ENCODE measurements at places on chromosomes 4 and X.

- no peak for DNase-seq
These were observed 346.8 kb upstream of the TECRL start for GRCh38 chr4:64756016-64756415.

DNA sequence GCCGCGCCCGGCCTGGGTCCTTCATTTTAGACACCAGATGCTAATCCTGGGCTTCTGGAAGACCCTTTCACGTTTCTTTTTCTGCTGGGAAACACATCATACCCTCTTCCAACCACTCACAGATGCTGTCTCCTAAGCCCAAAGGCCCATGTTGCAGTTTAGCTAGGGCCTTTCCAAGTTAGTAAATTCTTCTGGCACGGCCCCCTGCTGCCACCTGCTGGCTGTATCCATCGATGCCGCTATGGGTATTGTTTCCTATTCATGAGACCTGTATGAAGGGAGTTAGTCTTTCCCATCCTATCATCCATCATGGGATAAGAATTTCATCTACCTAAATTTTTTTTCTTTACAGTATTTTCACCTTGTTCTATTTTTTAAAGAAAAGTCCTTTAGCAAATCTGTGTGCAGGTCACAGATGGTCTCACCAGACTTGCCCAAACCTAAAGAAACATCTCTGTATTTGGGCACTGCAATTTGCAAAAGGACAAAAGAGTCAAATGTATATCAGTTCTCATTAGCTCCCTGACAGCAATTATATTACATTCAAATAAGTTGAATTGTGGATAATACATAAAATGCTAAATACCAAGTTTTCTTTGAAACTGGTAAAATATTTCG, 37.8 kb upstream of the SLC9A7 start:
- peak; percentile 91 for DNase-seq

GRCh38 chr4:150345207-150345744, 236.7 kb upstream of the MAB21L2 start:
- DNase-seq: no peak

GRCh38 chr4:79334783-79335182, 8.9 kb upstream of the NAA11 start:
- no peak for DNase-seq

DNA sequence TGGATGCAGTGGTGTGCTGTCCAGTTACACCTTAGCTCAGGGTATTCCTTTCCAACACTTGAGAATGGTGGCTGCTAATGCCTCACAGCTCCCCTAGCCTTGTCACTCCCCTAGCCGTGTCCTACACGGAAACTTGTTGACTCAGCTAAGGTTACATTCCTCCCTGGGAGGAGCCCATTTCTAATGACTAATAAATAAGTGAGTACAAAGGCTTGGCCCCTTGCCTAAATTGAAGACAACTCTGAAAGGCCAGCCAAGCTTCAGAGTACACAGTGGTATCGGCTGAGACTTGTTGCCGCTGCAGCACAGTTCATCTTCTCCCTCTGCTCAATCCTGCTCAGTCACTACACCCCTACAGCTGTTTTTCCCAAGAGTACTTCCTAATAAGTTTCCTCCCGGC, 21.2 kb upstream of the SLC25A31 start:
- peak; percentile 20 for DNase-seq

GRCh38 chr4:156505341-156505955, 466.2 kb downstream of the PDGFC start:
- DNase-seq: peak; percentile 83

DNA sequence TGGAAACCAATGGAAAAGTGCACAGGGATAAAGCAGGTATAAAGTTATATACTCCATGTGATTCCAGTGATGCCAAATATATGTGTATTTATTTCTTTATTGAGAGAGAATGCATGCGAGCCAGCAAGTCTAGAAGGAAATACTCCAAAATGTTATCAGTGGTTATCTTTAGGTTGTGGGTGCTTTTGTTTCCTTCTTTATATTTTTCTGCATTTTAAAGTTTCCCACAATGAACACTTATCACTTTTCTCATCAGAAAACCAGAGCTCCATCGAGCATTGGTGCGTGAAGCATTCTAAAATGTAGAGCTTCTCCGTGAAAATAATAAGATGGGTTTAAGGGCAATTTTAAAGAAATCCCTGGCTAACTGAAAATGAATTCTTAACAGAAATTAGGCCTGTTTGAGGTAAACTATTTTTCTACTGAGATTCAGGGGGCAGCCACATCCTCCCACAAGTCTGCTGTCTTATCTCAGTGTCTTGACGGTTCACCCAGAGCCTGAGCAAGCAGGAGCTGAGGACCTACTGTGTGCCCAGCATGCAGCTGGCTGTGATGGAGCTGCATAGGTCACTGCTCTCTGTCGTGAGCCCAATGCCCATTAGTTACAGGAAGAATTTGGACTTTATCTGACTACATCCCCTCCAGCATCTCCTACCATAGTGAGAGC, 18.7 kb upstream of the CD40LG start:
- DNase-seq: no peak

DNA sequence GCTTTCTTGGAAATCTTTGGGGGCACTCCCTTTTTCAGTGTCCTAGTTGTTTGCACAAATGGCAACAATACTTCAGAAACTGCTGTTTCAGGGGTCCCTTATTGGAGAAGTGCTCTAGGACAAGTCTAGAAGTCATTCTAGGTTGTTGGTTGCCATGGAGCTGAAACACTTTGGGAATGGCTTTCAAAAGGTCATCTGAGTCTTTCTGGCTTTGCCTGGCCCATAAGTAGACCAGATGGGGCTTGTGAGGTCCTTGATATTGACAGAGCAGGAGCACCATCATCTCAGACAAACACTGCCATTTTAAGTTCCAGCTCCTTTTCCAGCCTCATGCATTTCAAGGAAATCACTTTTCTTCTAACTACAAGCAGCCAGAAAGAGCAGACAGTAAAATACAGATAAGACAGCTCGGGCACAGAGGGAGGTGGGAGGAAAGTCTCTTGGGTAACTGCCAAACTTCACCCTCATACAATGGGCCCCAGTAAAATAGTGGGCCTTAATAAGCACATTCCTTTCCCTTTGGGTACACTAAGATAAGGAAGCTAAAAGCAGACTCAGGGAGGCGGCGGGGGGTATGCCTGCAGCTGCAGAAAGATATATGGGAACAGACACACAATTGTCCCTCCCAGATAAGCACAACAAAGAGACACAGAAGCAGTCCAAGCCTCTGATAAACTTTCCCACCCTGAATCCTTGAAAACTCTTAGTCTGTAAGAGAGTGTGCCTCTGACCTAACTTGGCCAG, 8.5 kb upstream of the NXF3 start:
- peak; percentile 62 for DNase-seq

DNA sequence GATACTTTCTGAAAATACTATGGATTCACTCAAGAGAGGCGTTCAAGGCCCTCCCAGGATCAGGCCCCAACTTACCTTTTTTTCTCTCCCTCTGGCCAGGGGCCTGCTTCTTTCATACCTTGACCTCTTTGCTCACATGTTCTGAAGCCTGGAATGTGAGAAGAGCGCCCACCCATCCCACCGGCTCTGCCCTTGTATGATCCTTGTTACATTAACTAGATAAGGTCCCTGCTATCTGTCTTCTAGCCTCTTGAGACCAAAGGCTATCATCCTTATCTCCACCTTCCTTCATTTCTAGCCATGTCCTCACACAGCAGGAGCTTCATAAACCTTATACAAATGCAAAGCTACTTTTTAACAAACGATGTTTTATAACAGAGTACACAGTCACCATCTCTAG, 45.9 kb downstream of the PROM1 start:
- peak; percentile 26 for DNase-seq

DNA sequence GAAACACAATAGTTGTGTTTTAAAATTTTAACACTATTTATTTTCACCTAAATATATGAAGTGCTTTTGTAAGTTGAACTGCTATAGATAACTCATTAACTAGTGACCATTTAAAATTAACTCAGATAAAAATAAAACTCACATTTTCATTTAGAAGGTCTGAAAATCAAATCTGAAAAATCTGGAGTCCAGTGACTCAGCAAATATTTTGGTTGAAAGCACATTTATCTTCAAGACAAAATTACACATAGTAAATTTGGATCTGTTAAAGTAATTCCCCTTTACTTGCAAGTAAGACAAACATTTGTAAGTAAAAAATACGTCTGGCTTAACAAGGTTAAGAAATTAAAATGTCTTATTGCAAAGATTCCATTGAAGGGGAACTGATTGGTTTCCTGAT, 589.1 kb downstream of the TRIML1 start:
- no peak for DNase-seq

GRCh38 chrX:56099271-56099670, 132.9 kb upstream of the KLF8 start:
- no peak for DNase-seq

DNA sequence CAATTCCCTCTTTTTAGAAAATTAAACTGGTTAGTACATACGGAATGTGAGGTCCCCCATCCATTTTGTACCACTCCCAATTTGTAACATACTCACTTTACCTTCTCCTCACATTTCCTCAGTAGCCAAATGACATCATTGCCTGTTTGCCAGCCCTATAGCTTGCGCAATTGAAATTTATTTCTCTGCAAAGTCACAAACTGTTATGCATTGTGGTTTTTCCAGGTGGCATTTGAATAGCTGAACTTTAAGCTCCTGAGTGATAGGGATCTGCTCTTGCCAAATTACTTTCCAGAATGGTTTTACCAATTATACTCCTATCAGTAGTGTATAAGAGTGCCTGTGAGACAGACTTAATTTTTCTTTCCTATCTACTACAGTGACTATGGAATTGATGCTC, 7.7 kb downstream of the COL4A5 start:
- DNase-seq: no peak

DNA sequence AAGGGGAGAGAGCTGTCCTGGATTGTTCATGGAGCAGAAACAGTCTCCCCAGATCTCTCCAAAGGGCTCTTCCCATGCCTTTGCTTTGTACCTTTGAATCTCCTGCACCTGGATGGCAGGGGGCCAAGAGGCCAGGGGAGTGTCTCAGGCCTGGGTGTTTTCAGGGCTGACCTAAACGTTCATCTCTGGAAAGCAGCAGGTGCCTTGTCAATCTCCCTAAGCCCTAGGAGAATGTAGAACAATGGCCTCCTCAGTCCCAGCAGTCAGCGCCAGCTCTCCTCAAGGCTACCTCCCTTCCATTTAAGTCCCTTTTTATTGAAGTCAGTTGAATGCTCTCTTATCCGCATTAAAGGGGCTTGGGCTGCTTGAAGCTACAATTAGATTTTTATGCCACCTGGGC, 31.2 kb upstream of the NSUN7 start:
- DNase-seq: peak; percentile 60
